ENCODE measurements at places on chromosomes 1 and 21.
A peak's percentile ranks its signal among the peaks of the same experiment; 100 is the strongest.

DNA sequence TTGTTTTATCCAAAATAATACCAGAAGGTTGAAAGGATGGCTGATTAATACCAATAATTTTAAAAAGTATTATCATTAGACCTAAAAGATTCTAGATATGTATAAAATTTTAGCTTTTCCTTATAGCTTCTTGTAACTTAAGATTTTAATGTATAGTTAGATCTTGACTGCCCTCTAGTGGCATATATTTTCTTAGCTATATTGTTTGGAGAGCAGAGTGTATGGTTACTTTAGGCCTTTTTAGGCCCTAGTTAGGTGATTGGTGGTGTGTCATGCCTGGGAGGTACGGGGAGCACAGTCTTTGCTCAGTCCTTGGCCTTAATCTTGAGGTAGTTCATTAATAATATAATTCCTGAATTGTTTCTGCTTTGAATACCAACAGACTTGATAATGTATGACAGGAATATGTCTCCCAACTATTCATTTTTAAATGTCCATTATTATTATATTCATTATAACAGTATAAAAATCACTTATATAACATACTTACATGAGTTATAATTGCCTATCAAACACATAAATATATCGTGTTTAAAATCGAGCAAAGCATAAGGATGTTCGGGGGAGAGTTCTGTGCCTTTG lies 328.4 kb downstream of the ZP4 start:
- DNase-seq = no peak

- peak; percentile 80 for DNase-seq
These were observed 123.9 kb upstream of the VAMP3 start for GRCh38 chr1:7646981-7647901.

- DNase-seq = no peak
These were observed 35.4 kb upstream of the HEATR1 start for GRCh38 chr1:236639686-236640085.

DNA sequence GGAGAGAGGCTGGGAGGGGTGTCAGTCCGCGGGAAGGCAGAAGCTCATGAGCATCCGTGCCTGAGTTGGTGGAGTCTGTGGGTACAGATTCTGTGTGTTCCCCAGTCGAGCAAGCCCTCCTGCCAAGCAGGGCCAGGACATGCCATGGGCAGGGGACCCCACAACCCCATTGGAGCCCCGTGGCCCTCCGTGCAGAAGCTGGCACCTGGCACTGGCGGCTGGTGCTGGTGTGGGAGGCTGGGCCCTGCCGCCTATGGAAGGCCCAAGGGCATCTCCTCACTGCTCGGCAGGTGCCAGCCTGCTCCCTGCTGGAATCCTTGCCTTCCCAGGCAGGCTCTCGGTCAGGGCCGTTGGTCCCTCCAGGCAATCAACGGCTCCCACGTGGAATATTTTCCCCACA lies 73.7 kb downstream of the UBE2T start:
- DNase-seq = no peak

DNA sequence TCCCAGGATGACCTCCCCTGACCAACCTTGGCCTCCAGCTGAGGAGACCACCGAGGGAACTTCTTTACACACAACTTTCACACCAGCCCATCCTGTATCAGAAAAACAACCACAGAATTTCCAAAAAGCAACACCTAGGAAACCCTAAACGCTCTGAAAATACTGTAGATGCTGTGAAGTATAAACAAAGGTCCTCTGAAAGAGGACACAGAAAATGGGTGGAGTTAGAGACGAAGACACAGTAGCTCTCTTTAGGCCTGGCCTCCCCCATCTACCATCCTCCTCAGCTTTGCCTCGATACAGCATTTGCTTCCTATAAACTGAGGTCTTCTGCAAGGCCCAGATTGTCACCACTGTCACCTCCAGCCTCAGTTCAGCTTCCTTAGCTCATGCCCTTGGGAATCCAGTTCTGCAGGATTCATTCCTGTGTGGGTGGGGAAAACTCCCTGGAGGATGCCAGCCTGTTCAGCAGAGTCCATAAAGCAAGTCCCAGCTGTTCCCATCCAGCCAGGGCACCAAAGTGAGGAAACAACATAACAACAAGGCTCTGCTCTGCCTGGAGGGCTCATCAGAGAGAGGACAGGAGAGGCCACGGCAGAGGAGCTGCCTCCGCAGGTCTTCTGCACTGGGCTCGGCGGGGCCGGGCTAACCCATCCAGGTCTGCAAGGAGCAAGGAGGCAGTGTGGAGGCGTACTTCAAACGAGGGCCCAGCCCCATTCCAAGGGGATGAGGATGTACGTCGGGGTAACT lies 15.0 kb downstream of the PIK3C2B start:
- DNase-seq = no peak

DNA sequence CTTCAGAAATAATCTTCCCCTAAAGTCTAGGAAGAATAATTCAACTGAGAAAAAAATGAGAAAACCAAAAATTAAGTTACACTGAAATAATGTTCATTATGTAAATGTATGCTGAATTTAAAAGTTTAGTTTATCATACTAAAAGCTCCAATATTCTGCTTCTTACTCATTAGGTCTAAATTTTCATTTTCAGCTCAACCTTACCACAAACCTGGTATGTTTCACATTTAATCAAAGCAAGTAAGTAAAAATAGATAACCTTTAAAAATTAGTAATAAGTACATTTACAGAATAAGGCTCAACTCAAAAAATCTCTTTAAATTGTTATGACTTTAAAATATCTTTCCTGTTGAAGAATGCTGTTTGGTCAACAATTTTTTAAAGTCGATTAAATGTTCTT lies 15.0 kb downstream of the BTG3 start:
- DNase-seq = no peak

DNA sequence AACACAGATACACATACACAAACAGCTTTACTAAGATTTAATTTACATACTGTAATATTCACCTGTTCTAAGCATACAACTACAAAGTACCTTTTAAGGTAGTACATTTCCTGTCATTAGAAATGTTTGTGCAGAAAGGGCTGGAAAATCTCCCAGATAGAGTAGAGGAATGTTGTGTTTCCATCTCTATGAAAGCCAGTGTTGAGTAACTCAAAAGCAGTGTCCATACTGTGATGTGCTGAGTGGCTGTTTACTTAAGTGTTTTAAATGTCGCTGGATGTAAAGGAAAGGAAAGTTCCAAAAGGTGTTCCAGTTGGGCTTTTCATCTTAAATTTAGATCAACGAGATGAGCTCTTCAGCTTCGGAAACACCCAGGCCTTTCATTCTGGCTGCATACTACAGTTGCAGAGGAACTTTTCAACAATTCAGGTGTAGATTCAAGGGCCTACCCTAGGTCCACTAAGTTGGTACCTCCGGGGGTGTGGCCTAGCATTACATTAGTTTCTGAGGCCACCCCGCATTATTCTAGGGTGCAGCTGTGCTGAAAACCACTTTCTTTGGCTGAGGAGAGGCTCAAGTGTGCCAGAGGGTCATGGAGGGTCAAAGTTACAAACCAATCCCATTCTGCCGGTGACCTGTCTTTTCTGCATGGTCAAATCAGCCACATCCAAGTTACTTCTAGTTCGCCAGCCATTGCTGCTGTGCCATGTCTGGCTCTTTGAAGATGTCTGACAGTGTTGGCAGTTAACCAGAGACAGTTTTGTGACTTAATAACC lies 78.1 kb downstream of the LRRC8D start:
- no peak for DNase-seq

- peak; percentile 81 for DNase-seq
These were observed 1.9 kb downstream of the S100A11 start for GRCh38 chr1:152034654-152035538.

- peak; percentile 60 for DNase-seq
These were observed 58.9 kb downstream of the VPS26C start for GRCh38 chr21:37208056-37208721.

- DNase-seq = no peak
These were observed 11.2 kb downstream of the PSEN2 start for GRCh38 chr1:226881515-226882185.

GRCh38 chr1:70498666-70499065 lies 87.6 kb downstream of the CTH start:
- no peak for DNase-seq

DNA sequence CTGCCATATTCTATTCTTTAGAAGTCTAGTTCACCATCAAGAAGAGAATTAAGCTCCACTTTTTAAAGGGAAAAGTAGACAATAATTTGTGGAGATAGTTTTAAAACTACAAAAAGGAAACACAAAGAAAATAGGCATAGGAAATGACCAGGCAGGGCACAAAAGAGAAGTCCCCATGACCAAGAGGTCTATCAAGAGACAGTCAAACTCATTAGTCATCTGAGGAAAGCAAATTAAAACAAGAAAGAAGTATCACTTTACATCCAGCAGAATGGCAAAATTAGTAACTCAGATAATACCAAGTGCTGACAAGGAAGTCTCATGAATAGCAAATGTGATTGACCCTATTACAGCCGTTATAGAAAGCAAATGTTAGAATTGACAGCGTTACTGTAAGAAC lies 243.7 kb upstream of the SNX7 start:
- DNase-seq = no peak

DNA sequence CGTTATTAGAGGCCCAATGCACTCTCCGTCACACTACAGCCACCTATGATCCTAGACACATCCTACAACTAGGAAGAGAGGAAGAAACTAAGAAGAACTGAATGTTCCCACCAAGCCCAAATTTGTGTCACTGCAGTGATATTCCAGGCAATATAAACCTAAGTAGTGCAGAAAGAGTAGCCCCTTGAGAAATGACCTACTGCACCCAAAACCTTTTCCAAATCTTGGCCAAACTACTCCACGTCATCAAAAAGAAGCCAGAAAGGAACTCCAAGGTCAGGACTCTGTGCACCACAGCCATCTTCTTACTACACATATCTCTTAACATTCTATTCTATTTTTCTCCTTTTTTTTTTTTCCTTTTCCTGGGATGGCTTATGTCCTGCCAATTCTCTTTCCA lies 60.2 kb downstream of the ADAMTS1 start:
- DNase-seq = no peak

DNA sequence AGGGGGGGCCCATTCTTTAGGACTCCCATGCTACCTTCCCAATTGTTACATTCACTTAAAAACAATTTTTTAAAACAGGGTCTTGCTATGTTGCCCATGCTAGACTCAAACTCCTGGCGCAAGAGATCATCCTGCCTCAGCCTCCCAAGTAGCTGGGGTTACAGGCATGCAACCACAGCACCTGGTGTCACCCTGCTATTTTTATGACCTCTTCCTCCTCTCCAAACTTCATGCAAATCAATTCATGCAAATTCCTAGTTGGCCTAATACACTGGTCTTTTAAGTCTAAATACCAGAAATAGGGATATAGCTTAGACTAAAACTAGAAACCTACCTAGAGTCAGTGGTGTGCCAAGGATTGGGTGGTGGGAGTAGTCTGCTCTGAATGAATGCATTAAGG lies 30.1 kb downstream of the CDKN2C start:
- no peak for DNase-seq

DNA sequence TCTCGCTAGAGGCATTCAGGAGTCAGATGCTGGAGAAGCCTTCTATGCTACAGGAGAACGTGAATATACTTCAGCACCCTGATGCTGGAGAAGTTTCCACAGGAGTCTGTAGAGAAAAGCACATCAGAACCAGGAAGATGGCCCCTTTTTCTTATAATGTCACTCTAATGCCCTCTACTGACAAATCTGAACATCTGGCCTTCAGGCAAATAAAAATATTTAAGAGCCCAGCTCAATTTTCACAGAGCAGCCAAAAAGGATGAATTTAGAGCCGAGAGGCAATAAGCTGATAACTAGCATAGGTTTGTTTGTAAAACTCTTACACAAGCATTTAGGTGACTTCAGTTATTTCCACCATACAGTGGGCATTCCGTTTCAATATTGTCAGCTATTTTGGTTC lies 3.8 kb upstream of the RRP15 start:
- no peak for DNase-seq

Data from activated T-cell treated with anti-CD3 and anti-CD28 coated beads, Interleukin-2, amount 50 U/mL, for 48 hours (primary cell).